ENCODE measurements at places on chromosomes 13 and 19.

DNA sequence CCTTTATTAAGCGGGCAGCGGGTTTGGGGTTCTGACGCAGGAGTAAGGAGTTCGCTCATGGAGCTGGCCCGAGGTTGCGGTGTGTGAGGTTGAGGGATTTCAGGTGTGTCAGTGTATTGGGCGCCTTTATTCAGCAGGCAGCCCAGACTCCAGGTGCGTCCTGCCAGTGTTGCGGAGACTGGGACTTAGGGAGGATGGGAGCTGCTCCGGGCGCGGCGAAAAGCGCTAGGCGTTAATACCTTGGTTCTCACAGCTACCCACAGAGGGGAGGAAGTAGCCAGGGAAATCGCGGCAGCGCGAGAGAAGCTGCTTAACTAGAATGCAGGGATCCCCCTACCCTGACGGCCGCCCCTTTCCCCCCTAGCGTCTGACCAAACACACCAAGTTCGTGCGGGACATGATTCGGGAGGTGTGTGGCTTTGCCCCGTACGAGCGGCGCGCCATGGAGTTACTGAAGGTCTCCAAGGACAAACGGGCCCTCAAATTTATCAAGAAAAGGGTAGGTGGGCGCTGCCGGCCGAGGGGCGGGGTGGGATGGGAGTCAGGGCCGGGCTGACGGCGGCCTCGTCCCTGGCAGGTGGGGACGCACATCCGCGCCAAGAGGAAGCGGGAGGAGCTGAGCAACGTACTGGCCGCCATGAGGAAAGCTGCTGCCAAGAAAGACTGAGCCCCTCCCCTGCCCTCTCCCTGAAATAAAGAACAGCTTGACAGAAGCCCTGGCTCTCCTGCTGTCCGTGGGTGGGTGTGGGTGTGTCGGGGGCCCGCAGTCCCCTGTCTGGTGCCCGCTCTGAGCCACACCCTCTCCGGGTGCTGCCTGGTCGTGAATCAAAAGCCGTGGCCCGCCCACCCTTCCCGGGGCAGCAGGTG lies 1.1 kb downstream of the RPL36 start:
- peaks cover 60% of the 10 kb centered on the region for H3K36me3 ChIP-seq
- peak; percentile 37 for DNase-seq
- H3K4me1 ChIP-seq = peaks cover 25% of the 10 kb centered on the region
- peak overlapping the region; percentile 79 for H3K27ac ChIP-seq

- no peak overlapping the region for H3K4me3 ChIP-seq
- H3K27ac ChIP-seq = no peak overlapping the region
- no peaks in the 10 kb centered on the region for H3K27me3 ChIP-seq
- DNase-seq = peak; percentile 2
Observed at GRCh38 chr13:85420136-85420535, 379.1 kb downstream of the SLITRK6 start.

DNA sequence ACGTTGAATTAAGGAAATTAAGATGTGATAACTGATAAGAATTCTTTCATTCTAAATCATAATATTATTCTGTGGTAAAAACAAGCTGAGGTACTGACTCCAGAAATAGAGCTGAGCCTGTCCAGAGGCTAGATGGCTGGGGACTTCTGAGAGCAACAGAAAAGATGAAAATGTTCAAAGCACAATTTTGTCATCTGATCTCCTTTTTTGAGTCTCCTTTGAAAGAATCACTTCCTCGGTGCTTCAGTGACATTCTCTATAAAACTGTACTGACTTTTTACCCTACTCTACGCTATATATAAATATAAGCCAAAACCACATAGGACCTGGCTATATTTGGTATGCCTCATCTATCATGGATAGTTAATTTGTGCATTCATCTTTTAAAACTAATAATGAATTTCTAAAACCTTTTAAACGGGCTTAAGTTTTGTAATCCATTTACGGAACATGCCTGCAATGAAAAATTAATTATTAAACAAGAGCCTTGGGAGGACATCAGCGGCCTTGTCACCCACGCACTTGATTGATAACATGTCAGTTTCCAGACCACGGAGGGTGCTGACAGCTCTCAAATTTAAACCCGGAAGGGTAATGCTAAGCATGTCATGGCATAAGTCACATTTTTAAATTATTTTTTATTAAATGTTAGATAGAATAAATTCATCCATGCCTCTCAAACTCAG lies 235.5 kb downstream of the PCDH9 start:
- no peak overlapping the region for H3K27ac ChIP-seq
- no peak for DNase-seq
- H3K4me1 ChIP-seq = no peaks in the 10 kb centered on the region
- no peak overlapping the region for H3K4me3 ChIP-seq
- H3K27me3 ChIP-seq = no peaks in the 10 kb centered on the region
- H3K36me3 ChIP-seq = no peaks in the 10 kb centered on the region

DNA sequence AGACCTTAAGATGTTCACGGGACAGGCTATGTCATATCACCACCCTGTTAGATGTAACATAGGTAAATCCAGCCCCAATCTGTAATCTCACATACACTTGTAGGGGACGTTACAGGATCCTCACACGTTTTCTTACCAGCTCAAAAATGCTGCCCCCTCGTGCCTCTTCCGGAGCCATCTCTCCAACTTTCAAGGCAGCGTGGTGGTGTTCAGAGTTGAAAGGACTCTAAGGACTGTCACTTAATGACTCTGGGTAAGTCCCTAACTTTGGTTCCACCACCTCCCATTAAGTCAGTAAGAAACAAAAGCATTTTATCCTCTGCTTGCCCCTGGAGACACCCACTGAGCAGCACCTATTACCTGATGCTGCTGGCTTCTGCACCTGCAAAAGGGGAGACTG lies 4.4 kb downstream of the MED26 start:
- H3K4me1 ChIP-seq = peaks cover 8% of the 10 kb centered on the region
- no peak overlapping the region for H3K4me3 ChIP-seq
- no peak for DNase-seq
- peaks cover 50% of the 10 kb centered on the region for H3K36me3 ChIP-seq

DNA sequence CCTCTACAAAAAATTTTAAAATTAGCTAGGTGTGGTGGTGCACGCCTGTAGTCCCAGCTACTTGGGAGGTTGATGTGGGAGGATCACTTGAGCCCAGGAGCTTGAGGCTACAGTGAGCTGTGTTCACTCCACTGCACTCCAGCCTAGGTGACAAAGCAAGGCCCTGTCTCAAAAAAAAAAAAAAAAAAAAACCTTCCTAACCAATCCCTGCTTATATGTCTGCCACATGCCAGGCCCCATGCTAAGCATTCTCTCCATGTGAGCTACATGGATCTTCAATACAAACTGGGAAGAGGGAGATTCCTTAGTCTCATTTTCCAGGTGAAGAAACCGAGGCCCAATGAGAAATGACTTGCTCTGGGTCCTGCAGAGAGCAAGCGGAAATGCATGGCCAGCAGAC lies 2.3 kb upstream of the OVOL3 start:
- peaks cover 52% of the 10 kb centered on the region for H3K36me3 ChIP-seq
- H3K4me3 ChIP-seq = no peak overlapping the region
- no peak overlapping the region for H3K27ac ChIP-seq
- no peaks in the 10 kb centered on the region for H3K27me3 ChIP-seq
- no peak for DNase-seq

DNA sequence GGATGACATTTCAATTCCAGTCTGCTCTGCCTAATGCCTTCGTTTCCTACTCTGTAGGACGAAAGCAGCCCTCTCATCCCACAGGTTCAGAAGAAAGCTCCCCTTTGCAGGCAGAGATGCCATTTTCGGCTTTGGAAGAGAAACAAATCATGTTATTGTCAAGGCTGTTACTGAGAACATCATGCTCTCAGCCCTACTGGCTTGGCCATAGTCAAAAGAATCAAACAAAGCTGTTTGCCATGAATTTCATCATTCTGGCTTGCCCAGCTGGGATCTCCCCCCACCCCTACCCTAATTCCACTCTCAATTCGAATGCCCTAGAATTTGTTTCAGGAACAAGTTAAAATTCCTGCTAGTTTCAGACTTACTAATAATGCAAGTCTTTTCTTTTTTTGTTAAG lies 162.3 kb upstream of the SERP2 start:
- H3K4me3 ChIP-seq = no peak overlapping the region
- H3K4me1 ChIP-seq = no peaks in the 10 kb centered on the region
- no peaks in the 10 kb centered on the region for H3K36me3 ChIP-seq
- no peak overlapping the region for H3K27ac ChIP-seq
- H3K27me3 ChIP-seq = no peaks in the 10 kb centered on the region

All from SJSA1 (cell line).